ENCODE measurements at places on chromosomes 12 and 14. TPM values are rescaled to one million over a fixed set of nuclear protein-coding genes. Genes with fewer than 3 reads are reported as not detected.

TDG gene
- total RNA-seq = 24.1 TPM

OVCH1 gene
- 0.90 TPM for total RNA-seq

CIPC gene
- total RNA-seq = 23.1 TPM

LAG3 gene
- 1.3 TPM for total RNA-seq

OASL gene
- 8.1 TPM for total RNA-seq

GRCh38 chr14:33851931-33852330 is 98.9 kb downstream of the EGLN3 start:
- no peak for DNase-seq

DNA sequence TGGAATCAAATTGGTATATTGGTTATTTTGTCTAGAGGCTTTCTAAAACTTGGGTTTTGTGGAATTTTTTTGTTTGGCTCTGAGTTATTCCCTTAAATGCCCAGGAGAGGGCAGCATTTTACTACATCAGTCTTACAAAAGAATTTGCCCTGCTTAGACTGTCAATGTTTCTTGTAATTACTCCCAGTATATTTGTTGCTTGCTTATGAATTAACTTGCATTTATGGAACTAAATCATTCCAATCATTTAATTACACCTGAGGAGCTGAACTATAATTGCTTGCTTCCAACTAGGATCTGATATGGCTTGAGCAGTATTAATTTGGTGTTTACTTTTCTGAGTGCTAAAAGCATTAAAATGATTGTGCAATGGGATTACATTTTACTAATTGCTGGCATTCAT is 48.7 kb downstream of the MIPOL1 start:
- DNase-seq = no peak

DNA sequence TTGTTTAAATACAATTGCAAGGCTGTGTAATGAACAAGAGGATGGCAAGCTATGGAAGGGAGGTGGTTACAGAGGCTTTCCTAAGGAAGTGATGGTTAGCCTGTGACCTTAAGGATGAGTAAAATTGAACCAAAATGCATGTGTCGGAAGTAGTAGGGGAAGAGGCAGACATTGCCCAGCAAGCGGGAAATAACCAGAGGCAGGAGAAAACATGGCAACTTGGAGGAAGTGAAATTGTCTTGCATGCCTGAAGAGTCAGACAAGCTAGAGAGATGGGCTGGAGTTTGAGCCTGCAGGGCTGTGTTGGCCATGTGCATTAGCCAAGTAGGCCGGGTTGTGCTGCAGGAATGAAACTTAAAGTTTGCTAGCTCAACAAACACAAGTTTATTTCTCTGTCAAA is 96.2 kb downstream of the BTG1 start:
- DNase-seq = no peak

GRCh38 chr12:125093681-125094330 is 28.6 kb downstream of the AACS start:
- no peak for DNase-seq

GRCh38 chr14:100295376-100296105 is 10.7 kb downstream of the SLC25A29 start:
- peak; percentile 45 for DNase-seq

DNA sequence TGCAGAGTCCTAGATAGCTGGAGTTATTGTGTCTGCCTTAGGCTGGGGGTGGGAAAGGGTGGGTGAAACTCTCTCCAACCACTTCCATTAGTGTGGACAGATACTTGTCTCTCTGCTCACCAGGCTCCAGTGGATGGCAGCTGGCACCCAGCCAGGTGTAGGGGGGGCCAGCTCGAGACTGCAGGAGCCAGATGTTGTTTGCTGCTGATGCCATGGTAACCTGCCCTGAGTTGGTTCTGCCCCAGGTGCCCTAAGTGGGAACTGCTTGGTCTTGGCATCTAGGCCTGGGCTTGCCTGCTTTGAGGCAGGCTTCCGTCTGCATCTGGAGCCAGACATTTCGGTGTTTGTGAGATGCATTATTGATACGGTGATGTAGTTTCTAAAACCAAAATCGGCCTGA is 82.2 kb downstream of the ADCK1 start:
- DNase-seq = no peak
